ENCODE measurements at places on chromosomes 6 and 20. TPM values are rescaled to one million over a fixed set of nuclear protein-coding genes. Genes with fewer than 3 reads are reported as not detected.

ABHD16B gene
- total RNA-seq = 0.16 TPM

GRM4 gene
- 0.11 TPM for total RNA-seq

- H3K36me3 ChIP-seq = no peaks in the 10 kb centered on the region
- no peak for DNase-seq
- H3K4me3 ChIP-seq = no peak overlapping the region
- no peaks in the 10 kb centered on the region for H3K4me1 ChIP-seq
- no peak overlapping the region for H3K27ac ChIP-seq
These were observed 279.6 kb upstream of the SULF2 start for GRCh38 chr20:48064929-48065328.

DNA sequence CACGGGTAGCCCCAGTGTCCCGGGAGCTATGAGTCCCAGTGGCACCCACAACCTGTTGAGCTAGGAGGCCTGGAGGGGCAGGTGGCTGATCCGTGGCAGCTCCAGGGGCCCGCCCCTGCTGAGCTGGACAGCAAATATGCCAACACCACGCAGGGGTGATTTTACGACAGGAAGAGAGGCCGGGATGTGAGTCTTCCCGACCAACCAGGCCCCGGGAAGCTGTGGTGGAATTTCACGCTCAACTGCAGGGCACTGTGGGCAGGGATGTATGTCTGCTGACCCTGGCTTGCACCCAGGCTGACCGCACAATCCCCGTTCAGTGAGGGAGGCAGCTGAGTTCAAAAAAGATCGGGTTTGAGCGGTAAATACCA lies 183.9 kb downstream of the ERMARD start:
- no peaks in the 10 kb centered on the region for H3K36me3 ChIP-seq
- DNase-seq = no peak
- H3K27ac ChIP-seq = no peak overlapping the region
- no peak overlapping the region for H3K4me3 ChIP-seq
- H3K4me1 ChIP-seq = no peaks in the 10 kb centered on the region

DNA sequence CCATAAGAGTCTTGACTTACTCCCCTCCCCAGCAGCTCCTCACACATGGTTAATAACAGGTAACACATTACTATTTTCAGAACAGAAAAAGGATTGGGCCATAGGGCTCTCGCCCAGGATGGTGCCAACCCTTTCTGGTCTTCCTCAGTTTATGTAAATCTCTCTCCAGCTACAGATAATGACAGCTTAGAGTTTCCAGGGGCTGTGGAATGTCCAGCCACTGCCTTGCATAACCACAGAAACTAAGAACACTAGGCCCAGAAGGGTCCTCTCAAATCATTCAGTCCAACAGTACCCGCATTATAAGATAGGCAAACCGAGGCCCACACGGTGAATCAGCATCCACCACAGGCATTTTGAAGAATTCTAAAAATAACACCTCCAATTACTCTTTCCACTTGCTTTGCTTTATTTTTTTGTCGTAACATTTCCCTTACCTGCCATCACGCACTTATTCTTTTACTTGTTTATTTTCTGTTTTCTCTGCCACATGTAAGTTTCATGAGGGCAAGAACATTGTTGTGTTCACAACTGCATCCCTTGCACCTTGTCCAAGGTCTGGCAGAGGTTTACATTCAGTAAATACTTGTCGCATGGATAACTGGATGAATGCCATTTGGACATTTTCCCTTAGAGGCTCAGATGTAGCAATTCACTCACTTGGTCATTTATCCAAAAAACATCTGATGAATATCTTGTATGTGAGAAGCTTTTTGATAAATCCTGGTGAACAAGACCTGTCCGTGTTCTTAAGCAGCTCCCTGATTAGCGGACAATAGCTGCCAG lies 6.4 kb upstream of the SDC4 start:
- peak overlapping the region; percentile 33 for H3K4me3 ChIP-seq
- H3K36me3 ChIP-seq = no peaks in the 10 kb centered on the region
- peak; percentile 45 for DNase-seq
- H3K27me3 ChIP-seq = no peaks in the 10 kb centered on the region
- peaks cover 54% of the 10 kb centered on the region for H3K4me1 ChIP-seq

- H3K27ac ChIP-seq = no peak overlapping the region
- no peaks in the 10 kb centered on the region for H3K36me3 ChIP-seq
- H3K4me3 ChIP-seq = no peak overlapping the region
- DNase-seq = no peak
- no peaks in the 10 kb centered on the region for H3K4me1 ChIP-seq
- H3K27me3 ChIP-seq = no peaks in the 10 kb centered on the region
These were observed 519.1 kb upstream of the EYS start for GRCh38 chr6:66226109-66226508.

Measured in activated CD4-positive, alpha-beta T cell treated with anti-CD3 and anti-CD28 coated beads for 36 hours (primary cell).